DMS 273 treated with DMSO at 0.1 percent for 48 hours (cell line): ENCODE measurements at places on chromosomes 3 and 15.

GRCh38 chr15:63636518-63637061 lies 39.4 kb downstream of the FBXL22 start:
- no peak for DNase-seq

DNA sequence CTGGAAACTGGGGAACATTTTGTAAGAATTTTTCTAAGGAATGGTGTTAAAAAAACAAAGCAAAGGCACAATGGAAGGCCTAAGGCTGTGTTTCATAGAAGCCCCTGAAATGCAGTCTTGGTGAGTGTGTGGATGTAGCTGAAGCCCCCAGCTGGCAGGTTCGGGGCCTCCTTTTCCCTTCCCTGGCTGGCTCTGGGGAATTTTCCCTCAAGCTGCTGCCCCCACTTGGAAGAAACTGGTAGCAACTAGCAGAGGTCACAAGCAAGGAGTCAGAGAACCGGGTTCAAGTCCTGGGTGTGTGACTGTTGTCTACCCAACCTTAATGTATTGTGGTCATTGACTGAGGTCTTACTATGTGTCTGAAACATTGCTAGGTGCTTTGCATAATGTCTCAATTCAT lies 85.3 kb upstream of the MYZAP start:
- no peak for DNase-seq

- DNase-seq: peak; percentile 10
Measured at GRCh38 chr3:44065311-44066094, 176.2 kb upstream of the TOPAZ1 start.

- DNase-seq: no peak
Measured at GRCh38 chr15:85504749-85505676, 124.6 kb downstream of the AKAP13 start.

- no peak for DNase-seq
Measured at GRCh38 chr3:101938262-101938847, 89.0 kb downstream of the NFKBIZ start.

- DNase-seq: no peak
Measured at GRCh38 chr15:39919748-39920509, at the start of gene GPR176. TSS of gene GPR176 (minus strand) at chr15:39920266. CDS start at chr15:39920026, 240 bp downstream.

DNA sequence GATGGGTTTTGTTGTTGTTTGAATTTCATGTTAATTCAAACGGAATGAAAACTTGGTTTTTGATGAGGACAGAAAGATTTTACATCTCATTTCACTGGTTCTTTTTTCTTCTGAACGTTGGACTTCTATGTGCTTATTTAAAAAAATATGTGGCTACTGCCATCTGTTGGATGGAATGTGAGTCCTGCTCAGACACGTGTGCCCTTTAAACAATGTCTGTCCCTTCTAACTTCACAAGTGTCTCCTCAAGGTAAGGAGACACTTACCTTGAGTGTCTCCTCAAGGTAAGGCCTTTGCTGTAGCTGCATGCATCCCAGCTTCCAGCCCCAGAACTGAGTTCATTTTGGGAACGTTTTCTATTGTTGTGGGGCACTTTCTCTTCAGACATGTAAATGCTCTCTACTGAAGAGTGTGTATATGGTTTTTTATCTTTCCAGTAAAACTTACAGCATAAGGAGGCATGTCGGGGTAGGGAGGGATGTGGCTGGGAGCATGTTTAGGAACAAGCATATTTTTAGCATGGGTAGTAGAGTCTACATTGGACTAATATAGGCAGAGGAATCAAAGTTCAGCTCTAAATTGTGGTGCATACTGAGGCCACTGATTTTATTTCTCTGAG lies 63.1 kb upstream of the UBE3A start:
- no peak for DNase-seq

- DNase-seq: no peak
Measured at GRCh38 chr3:37564518-37564917, 297.2 kb upstream of the CTDSPL start.

- no peak for DNase-seq
Measured at GRCh38 chr15:51841406-51842040, 12.1 kb downstream of the TMOD3 start.

DNA sequence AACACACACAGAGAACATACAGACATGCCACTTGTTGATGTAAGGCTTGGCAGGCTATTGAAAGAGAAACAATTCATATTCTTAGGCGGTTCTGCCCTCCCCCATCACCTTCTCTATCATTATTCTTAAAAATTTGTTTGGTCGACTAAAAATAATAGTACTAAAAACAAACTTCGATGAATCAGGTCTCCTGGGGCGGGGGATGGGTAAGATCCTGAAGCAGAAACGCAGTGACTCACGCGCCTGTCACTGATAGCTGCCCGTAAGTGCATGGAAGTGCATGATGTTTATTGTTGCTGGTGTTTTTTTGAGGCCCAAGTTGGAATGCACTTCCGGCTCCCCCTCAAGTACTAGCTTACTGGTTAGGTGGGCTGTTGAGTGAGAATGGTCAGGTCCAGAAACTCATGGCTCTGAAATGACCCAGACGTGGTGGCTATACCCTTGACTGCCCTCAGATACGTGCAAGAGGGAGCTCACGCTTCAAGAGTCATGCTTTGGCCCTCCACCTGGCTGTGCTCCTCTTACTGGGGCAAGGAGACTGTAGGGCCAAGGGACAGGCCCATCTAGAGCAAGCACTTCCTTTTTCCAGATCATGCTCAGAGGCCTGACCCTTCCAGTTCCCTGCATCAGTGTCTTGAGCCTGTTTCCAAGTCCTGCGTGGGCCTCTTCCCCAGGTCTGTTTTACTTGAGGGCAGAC lies 10.9 kb downstream of the SMAD3 start:
- DNase-seq: no peak

DNA sequence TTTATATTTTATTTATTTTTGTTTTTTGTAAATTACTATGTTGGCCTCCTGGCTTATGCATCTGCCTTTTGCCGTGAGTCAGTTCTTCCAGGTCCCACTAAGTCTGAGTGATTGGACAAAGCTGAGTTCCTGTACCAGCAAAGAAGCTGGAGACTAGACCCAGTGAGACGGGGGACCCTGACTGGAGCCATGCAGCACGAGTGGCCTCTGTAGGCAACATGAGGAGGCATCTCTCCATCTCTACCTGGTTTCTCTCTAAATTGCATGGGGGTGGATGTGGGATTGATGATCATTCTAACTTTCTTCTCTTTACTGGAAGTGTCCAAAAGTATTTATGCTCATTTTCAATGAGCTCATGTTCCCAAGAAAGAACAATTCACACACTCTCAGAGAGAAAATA lies 155.3 kb upstream of the MRPL3 start:
- DNase-seq: no peak

DNA sequence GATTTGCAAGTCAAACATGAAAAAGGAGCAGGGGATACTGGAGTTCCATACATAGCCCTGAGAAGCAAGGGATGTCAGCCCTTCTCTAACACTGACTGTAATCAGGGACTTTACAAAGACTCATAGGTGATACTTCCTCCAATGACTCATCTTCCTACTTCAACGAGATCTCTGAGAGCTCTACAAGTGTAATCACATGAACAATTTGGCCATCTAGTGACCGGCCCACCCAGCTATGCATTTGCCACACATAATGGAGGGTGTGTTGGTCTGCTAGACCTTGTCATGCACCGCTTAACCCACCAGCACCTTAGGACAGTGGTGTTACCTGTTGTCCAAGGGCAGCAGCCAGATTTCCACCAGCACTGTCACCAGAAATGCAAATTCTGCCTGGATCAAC lies 75.3 kb downstream of the NCEH1 start:
- no peak for DNase-seq

GRCh38 chr3:73094129-73094528 lies 32.7 kb downstream of the EBLN2 start:
- DNase-seq: no peak

- DNase-seq: no peak
Measured at GRCh38 chr15:68609629-68610028, 30.8 kb downstream of the CORO2B start.

DNA sequence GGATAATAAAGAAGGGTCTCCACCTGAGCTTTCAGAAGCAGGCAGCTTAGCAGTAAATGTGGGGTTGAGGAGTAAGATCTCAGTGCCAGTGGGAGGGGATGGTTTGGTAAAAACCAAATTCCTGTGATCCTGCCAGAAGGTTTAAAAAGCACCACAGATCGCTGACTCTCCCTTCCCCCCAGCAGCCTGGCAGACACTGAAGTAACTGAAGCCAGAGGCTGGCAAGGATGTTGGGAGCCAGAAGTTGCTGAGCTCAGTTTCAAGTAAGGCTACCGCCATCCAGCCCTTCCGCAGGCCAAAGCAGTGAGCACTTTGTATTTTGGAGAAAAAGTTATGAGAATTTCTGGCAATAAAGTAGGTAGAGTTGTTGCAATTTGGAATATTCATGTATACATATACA lies 246.4 kb downstream of the ZNF621 start:
- DNase-seq: no peak

GRCh38 chr15:31360843-31361763 lies 34.5 kb downstream of the KLF13 start:
- no peak for DNase-seq

DNA sequence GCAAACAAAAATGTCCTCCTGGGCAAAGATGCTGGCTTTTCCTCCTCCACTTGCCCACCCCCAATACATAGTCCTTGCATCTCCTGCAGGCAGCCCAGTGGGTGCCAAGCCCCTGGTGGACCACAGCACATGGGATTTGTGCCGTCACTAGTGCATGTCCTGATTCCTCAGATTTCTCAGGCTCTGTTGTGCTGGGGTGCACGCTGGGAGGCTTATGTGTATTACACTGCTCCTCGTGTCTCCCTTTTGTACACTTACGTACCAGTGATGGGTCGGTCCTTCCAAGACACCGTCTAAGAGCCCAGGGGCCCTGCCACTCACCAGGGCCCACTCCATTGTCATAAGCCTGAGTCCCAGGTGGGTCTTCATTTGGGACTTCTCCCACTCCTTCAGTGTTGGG lies 70.1 kb downstream of the PLXNA1 start:
- no peak for DNase-seq

GRCh38 chr15:31606931-31607497 lies 280.4 kb downstream of the KLF13 start:
- no peak for DNase-seq

DNA sequence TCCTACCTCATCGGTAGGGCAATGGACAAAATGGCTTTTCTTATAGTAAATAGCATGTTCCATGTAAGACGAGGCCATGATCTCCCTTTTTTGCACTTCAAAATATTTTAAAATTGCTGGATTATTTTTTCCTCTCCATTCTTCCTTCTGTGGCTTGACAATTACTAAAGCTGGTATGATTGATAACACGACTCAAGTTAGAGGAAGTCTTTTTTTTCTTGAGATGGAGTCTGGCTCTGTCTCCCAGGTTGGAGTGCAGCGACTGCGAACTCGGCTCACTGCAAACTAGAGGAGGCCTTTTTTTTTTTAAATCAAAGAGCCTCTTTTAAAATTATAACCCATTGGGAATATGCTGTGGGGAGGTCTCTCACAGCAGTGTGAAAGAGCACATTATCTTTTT lies 124.5 kb upstream of the TBL1XR1 start:
- DNase-seq: no peak

GRCh38 chr3:43364926-43365325 lies 78.6 kb downstream of the SNRK start:
- DNase-seq: no peak

DNA sequence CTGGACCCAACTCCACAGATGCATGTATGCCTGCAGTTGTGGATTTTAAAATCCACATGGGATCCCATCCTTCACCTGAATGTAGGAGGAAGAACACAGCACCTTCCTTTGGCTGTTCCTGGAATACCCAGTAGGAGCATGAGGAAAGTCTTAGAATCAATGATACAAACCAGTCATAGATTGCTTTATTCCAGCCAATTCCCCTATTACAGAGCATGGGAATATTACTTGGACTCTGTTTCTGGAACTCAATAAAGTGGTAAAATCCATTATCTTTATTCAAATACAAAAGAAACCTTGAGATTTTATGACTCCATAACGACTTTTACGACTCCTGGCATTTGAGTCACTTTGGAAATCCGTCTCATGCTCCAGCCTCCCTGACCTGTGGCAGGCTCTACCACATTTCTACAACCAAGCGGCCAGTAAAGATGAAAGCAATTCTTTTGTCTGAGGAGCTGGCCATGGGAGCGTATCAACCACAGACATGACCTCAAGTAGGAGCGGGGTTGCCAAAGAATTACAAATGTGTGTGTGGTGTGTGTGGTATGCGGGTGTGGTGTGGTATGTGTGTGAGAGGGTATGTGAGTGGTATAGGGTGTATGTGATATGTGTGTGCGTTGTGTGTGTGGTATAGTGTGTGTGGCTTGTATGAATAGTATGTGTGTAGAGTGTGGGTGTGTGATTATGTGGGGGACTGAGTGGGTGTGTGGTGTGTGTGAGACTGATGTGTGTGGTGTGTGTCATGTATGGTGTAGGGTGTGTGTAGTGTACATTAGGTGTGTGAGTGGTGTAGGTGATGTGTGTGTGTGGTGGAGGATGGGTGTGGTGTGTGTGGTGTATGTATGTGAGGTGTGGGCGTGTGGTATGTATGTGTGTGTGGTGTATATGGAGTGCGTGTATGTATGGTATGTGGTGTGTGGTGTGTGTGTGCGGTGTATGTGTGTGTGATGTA lies 40.0 kb downstream of the ARRDC4 start:
- DNase-seq: no peak

DNA sequence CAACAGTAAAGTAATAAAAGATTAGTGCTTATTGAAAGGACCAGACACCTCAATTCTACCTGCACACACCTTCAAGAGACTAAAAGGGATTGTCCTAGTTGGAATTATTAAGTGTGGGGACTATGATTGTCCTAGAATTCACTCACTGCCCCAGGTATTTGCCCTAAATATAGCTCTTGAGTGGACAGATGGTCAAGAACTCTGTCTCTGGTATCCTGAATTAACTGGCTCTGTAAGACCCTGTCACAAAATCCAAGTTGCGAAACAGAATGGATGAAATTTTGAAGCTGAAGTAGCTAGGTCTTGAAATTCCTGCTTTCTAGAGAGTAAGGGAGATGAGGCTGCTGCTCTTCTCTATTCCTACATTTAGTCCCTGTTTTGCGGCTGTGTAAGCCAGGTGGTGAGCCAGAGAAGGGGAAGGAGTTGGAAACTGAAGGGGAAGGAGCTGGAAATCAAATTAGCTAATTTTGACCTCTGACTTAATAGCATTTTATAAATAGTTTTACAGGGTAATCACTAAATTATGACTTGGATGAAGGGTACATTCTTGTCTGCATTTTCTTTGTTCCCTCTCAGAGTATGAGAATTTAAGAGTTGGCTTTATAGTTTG lies 34.5 kb downstream of the KBTBD12 start:
- DNase-seq: no peak

GRCh38 chr15:82768414-82769054 lies 37.3 kb downstream of the FSD2 start:
- no peak for DNase-seq

DNA sequence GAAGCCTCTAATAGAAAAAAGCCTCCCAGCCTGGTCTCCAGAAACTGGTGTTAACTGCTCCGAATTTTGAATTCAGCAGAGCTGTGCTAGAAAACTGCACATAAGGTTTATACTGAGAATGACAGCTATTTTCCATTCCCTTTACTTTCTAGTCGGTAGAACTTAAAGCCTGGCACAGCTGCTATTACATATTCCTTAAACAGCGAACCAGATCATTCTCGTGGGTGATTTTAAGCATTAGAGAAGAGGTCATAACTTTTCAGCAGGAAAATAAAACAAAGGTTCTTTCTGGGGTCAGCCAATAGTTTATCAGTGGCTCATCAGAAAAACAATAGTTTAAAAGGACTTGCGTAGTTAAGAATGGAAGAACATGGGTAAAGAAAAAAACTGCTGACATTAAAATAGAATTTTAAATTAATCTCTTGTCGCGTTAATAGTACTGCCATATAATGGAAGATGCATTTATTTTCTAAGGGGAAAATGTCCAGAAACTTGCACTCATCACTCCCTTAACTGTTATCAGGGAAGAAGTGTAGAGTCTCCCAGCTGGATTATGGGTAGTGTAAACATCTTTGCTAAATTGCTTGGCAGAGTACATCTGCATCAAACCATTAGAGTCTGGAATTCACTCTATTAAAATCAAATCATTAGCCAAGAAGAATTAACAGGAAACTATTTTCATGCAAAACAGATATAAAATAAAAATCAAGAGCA lies 7.9 kb downstream of the VGLL4 start:
- no peak for DNase-seq
